ENCODE measurements at places on chromosomes 6 and 20.

DNA sequence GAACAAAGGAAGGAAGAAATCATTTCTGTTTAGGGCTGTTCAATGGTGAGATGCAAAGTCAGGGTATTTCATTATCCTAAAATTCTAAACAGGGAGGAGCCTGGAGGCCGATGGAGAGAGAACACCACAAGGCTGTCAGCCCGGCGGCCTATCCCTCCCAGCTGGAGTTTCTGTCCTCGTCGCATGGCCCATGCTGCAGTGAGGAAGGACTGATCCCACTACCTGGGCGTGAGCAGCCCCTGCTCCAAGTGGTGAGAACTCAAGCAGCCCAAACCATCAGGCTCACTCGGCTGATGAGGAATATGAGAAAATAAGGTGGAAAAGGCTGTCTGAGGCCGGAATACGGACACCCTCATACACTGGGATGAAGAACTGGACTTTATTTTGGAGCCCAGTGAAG, 30.8 kb downstream of the DIDO1 start:
- DNase-seq: no peak

- DNase-seq: no peak
Measured at GRCh38 chr6:158414851-158415262, 102.6 kb downstream of the TULP4 start.

DNA sequence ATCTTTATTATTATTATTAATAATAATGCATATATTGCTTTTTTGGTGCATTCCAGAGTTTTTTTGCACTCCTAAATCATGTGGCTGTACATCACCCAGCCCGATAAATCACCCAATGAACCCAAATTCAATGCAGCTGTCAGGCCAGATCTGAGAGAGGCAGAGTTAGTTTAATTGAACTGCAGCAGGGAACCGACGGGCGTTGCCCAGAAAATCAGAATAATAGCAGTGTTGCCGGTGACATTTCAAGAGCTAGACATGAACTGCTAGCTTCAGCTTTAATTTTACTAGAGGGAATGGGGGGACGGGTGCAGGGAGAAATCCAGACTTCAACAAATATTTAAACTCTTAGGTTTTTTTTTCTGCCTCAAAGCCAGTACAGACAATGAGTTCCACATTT, 135.0 kb downstream of the CLIC5 start:
- DNase-seq: no peak

GRCh38 chr20:63097336-63097831, 90.6 kb upstream of the BHLHE23 start:
- DNase-seq: no peak

DNA sequence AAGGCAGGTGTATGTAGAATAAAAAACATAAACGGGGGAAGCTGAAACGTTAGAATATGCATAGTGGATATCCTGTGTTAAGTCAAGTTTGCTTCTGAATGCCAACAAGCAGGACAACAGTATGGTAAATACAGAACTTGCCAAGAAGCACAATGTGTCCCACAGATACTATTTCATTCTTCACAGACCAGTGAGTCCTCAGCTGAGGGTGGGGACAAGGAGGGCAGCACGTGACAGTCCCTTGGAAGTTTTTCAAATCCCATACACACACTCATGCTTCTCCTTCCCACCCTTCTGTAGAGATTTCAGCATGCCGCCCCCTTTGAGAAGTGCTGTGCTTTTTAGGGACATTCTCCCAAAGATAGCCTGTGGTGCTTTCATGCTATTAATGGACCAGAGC, 268.5 kb upstream of the ECI2 start:
- DNase-seq: no peak

DNA sequence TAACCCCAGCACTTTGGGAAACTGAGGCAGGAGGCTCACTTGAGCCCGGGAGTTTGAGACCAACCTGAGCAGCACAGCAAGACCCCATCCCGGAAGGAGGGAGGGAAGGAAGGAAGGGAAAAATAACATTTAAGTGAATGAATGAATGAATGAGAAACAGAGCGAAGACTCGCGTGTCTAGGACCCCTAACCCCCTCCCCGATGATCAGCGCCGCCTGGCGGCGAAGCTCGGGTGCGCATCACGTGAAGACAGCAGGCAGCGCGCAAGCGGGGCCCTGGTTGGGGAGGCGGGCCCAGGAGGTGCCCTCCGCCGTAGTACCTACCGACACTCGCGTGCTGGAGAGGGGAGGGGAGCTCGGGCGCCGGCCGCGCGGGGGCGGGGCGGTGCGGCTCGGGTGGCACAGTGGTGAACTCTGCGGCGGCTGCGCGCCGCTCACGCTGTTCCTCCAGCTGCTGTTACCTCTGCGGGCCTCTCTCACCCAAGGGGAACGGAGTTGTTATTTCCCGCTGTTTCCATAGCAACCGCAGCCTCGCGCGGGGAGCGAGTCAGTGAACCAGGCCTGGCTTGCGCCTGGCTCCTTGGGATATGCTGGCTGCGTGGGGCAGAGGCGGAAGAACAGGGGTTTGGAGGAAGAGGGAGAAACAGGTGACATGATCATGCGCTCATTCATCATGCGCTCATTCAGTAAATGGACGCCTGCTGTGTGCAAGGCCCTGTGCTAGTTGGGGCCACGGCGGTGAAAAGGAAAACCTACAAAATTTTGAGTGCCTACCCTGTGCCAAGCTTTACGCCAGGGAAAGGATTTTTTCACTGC, 2.0 kb upstream of the DCDC2 start:
- peak; percentile 92 for DNase-seq

GRCh38 chr6:8195040-8195713, 92.8 kb upstream of the EEF1E1 start:
- peak; percentile 6 for DNase-seq

- DNase-seq: no peak
Measured at GRCh38 chr6:152380993-152381898, 255.9 kb downstream of the SYNE1 start.

- DNase-seq: no peak
Measured at GRCh38 chr6:7196685-7197283, 89.0 kb downstream of the RREB1 start.

- DNase-seq: no peak
Measured at GRCh38 chr6:44867571-44868334, 460.4 kb upstream of the RUNX2 start.

DNA sequence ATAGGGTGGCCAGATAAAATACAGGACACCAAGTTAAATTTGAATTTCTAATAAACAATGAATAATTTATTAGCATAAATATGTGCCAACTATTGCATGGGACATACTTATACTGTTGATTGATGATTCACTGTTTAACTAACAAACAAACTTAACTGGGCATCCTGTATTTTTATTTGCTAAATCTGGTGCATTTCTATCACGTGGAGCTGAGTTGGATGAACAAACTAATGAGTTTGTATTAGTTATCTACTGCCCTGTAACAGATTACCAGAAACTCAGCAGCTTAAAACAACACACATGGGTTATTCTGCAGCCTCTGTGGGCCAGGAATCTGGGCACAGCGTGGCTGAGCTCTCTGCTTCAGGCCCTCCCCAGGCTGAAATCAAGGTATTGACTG, 28.2 kb upstream of the PMEPA1 start:
- no peak for DNase-seq

DNA sequence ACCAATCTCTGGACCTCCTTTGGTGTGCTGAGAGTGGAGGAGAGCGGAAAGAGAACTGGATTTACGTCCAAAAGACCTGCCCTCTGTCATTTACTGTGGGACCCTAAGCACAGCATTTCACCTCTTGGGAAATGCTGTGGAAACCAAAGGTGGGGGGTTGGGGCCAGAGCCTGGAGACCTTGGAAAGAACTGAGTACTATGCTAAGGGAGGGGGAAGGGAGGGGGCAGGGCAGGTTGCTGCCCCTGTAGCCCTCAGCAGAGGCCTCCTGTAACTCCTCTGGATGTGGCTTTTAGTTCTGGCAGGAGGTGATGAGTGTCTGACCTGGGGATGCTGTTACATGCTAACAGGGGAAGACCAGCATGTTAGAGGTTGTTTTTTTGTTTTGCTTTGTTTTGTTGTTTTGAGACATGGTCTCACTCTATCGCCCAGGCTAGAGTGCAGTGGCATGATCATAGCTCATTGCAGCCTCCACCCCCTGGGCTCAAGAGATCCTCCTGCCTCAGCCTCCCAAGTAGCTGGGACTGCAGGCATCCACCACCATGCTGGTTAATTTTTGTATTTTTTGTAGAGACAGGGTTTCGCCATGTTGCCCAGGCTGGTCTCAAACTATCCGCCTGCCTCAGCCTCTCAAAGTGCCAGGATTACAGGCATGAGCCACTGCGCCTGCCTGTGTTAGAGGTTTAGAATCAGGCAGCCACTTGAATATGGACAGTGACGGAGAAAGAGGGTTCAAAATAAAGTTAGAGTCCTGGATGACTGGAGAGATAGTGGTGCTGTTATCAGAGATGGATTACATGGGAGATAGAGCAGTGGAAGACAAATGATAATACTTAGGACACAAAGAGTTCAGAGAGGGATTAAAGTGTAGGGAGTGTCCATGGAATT, 18.4 kb upstream of the PARD6B start:
- DNase-seq: no peak

GRCh38 chr20:57410398-57410920, 19.3 kb downstream of the RBM38 start:
- no peak for DNase-seq

GRCh38 chr20:48697845-48698491, 129.8 kb downstream of the PREX1 start:
- DNase-seq: no peak

- DNase-seq: no peak
Measured at GRCh38 chr6:89643406-89643805, 4.9 kb upstream of the LYRM2 start.

DNA sequence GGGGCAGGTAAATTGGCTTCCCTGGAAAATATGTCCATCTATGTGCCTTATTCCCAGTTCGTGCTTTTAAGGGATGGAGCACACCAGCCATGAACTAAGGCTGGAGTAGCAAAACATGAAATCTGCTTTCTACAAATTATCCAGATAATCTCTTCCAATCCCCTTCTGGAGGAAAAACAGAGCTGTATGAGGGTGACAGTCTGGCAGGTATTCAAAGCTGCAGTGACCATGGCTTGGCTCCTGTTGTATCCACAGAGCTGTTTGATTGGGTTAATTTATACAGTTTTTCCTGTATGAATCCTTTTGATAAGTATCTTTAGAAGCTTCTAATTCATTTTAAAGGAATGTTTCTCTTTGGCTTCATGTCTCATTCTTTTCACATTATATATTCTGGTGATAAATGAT, 144.4 kb downstream of the AIG1 start:
- no peak for DNase-seq

GRCh38 chr20:21102603-21103311, 3.4 kb downstream of the LINC00237 start:
- peak; percentile 37 for DNase-seq

GRCh38 chr20:10708351-10709185, 34.8 kb upstream of the JAG1 start:
- DNase-seq: no peak

- DNase-seq: peak; percentile 64
Measured at GRCh38 chr20:32018269-32019155, 8.3 kb downstream of the CCM2L start.

- no peak for DNase-seq
Measured at GRCh38 chr6:39172377-39172757, 56.9 kb downstream of the KCNK5 start.

GRCh38 chr6:311679-312220, 19.5 kb downstream of the DUSP22 start:
- no peak for DNase-seq

- no peak for DNase-seq
Measured at GRCh38 chr20:22999756-23000155, 35.4 kb upstream of the SSTR4 start.

- DNase-seq: no peak
Measured at GRCh38 chr6:106530502-106530901, 98.8 kb downstream of the RTN4IP1 start.

GRCh38 chr6:11243861-11244260, 11.4 kb upstream of the NEDD9 start:
- DNase-seq: no peak

DNA sequence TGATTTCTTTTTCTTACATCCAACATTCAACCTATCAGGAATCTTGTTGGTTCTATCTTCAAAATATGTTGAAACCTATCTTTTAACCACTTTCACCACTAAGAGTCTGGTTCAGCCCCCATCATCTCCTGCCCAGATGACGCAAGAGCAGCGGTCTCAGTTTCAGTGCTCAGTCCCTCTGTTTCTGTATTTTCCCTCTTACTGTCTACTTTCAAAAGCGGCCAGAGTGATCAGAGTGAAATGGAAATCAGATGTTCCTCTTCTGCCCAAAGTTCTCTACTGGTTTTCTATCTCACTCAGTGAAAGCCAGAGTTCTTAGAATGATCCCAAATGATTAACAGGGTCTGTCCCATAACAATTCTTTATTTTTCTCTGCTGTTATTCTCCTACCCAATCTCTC, 147.9 kb upstream of the PDE7B start:
- DNase-seq: peak; percentile 28

DNA sequence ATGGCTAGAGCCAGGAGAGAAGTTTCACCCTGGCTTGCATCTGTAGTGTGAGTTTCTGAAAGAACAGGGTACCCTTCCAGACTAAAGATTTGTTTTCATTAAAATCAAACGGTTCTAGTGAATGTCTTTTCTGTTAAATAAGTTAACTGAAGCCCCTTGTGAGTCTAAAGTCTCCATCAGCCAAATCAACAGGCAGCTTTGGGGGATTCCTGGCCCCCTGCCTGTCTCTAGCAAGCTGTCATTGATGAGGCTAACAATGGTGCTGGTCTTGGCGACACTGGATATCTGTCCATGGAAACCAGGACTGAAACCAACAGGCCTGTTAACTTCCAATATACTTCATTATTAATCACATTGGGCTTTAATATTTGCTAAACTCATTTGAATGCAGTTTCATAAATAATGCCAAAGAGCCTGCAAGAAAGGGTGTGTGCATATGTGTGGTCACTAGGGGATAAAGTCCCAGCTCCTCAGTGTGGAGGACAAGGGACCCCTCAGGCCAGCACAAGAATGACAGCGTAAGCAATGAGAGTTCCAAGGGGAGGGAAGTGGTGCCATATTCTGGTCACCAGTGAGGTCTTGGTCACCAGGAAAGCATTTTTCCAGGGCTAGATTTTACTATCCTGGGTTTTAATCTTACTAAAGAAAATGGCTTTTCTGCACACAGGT, 9.1 kb upstream of the RNF182 start:
- no peak for DNase-seq

GRCh38 chr6:167987396-167988153, 9.9 kb upstream of the KIF25 start:
- no peak for DNase-seq

- DNase-seq: no peak
Measured at GRCh38 chr20:12409501-12409900, 491.8 kb downstream of the BTBD3 start.

DNA sequence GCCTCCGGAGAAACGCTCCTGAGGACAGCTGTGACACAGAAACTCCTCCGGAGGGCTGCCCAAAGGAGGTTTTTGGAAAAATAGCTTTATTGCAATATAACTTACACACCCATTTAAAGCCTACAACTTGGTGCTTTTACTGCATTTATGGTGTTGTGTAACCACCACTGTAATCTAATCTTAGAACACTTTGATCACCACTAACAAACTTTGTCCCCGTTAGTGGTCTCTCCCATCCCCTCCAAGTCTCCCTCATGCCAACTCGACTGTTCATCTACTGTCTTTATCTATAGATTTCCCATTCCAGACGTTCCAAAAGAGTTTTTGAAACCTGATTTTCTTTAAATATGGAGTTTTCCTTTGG, 62.8 kb downstream of the SYNJ2 start:
- no peak for DNase-seq

- no peak for DNase-seq
Measured at GRCh38 chr20:34859367-34859766, 13.3 kb downstream of the GGT7 start.

GRCh38 chr6:106512048-106512967, 117.0 kb downstream of the RTN4IP1 start:
- peak; percentile 82 for DNase-seq

- DNase-seq: no peak
Measured at GRCh38 chr6:44006123-44006871, 121.0 kb downstream of the MRPL14 start.
